ENCODE measurements at places on chromosomes 3 and 15. TPM values are rescaled to one million over a fixed set of nuclear protein-coding genes. Genes with fewer than 3 reads are reported as not detected.

DNA sequence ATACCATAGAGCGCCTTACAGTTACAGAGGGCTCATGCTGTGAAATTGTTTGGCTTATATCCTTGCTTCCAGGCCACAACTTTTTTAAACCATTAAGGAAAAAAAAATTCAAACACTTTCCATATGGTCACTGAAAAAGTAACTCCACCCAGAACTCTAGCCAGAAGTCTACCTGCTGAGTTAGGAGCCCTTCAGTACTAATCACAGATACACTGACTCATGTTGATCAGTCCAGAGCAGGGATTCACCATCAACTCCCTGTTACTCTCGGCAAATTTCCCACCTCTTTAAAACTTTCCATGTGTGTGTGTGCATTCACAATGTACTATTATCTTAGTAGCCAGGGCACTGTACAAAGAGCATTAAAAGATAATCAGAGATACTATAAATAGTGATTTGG, 372.8 kb downstream of the MAGI1 start:
- no peak for DNase-seq

GRCh38 chr3:138971766-138972320, 24.8 kb downstream of the FOXL2NB start:
- DNase-seq = no peak

GRCh38 chr3:128489927-128490649, 2.9 kb downstream of the GATA2 start:
- DNase-seq = peak; percentile 46

DNA sequence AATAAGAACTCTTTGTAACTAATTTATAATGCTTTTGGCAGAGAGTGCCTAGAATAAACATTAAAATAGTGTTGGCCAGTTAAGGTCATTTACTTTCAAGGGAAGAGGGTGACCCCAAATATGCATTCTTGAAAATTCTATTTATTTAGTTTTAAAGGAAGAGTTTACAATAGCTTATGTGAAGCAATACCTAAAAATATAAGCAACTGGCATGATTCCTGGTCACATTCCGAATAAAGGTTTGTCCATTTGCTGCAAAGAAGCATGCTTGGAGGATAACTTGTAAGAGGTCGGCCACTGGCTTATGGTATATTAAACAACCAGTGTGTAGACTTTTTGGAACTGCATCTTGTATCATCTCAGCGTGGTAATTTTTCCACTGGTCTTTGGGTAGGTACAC, 10.2 kb downstream of the MITF start:
- no peak for DNase-seq

ONECUT1 gene
- total RNA-seq = not detected

DNA sequence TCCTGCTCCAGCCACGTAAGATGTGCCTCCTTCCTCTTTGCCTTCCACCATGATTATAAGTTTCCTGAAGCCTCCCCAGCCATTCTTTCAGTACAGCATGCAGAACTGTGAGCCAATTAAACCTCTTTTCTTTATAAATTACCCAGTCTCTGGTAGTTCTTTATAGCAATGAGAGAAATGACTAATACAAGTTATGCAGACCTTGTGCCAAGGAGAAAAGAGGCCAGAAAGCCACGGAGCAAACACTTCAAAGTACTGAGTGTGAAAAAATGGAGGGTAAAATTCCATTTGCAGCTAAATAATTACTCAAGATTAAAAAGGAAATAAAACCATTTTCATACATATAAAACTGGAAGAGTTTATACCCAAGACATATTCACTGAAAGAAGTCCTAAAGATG, 213.6 kb upstream of the LINGO1 start:
- no peak for DNase-seq

WDR93 gene
- total RNA-seq = not detected

IQCF5 gene
- total RNA-seq = not detected

CCDC80 gene
- total RNA-seq = not detected

DNA sequence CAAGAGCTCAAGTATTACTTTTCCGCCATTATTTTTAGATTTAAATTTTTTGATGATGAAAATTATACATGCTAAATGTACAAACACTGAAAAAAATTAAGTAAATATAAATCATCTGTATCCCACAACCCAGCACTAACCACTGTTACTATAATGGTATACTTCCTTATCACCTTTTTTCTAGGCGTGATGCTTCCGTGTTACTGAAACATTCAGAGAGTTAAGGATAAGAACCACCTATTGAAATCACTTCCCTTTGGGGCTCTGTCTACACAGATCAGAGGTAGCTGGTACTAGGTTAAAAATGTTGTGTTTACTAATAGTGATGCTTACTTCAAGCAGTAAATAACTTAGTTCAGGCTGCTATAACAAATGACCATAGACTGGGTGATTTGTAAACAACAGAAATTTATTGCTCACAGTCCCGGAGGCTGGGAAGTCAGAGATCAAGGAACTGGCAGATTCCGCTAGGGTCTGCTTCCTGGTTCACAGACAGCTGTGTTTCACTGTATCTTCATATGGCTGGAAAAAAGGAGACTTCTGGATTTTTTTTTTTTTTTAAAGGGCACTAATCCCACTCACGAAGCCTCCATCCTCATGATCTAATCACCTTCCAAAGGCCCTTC, 6.4 kb downstream of the SNX4 start:
- no peak for DNase-seq

- no peak for DNase-seq
Measured at GRCh38 chr3:76646921-76647562, 392.9 kb upstream of the ROBO2 start.

DCUN1D1 gene
- total RNA-seq = 38.4 TPM

SAMD7 gene
- total RNA-seq = not detected

LEKR1 gene
- 0.43 TPM for total RNA-seq

- DNase-seq = no peak
Measured at GRCh38 chr15:84616235-84616634, 15.4 kb downstream of the ZSCAN2 start.
